ENCODE measurements at places on chromosomes 11 and 22.

GRCh38 chr11:134719397-134719796 is 307.4 kb upstream of the B3GAT1 start:
- DNase-seq, result no peak

DNA sequence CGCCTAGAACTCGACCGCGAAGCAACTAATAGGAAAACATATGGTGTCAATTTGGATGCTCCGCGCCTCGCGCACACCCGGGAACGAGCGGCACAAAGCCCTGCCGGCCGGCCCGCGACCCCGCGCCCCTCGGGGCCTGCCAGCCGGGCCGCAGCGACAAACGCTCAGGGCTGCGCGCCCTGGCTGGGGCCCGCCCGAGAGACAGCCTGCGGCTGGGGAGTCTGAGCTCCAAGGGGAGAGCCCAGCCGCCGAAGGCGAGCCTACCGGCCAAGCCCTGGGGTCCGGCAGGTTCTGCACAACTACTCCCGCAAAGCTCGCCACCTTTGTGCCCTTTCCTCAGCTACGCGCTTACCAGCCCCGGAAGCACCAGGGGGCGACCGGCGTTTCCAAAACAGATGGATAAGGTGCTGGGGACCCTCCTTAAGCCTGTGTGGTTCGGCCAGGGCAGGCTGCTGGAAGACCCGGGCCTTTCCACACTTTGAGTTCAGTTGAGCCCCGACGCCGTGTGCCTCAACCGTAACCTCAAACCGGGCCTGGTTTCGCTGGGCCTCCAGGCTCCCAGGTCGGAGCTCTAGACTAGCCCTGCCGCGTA is 6.0 kb downstream of the PAX6 start:
- no peak for DNase-seq

GRCh38 chr11:129722529-129722928 is 93.1 kb upstream of the TMEM45B start:
- DNase-seq, result no peak

- DNase-seq, result no peak
Measured at GRCh38 chr11:79313530-79313913, 127.3 kb downstream of the TENM4 start.

DNA sequence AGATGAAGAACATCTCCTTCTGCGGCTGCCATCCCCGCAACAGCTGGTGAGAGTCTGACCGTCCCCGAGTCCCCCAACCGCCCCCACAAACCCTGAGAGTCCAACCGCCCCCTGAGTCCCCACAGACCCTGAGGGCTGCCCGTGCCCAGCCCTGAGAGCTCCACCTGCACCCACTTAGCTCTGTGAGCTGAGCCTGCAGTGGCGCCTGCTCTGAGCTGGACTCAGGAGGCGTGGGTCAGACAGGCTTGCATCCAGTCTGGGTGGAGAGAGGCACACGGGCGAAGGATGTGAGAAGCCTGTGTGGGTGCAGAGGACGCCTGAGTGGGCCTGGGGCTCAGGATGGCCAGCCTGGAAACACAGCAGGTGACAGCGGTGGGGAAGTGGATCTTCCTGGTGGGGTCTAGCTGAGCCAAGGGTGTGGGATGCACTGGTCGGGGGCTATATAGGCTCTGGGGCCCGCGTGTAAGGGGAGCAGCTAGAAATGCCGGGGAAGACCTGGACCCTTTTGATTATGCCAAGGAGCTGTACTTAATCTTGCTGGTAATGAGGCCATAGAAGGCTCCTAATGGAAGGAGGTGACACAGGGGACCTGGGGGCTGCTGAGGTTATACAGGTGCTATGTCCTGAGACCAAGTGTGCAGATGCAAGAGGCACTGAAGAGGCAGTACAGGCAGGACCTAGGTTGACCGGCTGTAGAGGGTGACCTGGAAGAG is 6.5 kb downstream of the MAPK8IP2 start:
- no peak for DNase-seq

- DNase-seq, result no peak
Measured at GRCh38 chr22:19807161-19807913, 46.8 kb downstream of the TBX1 start.
